ENCODE measurements at places on chromosomes 1 and 21.
A peak's percentile ranks its signal among the peaks of the same experiment; 100 is the strongest.

GRCh38 chr21:37799211-37800056 lies 116.8 kb downstream of the KCNJ6 start:
- DNase-seq, result peak; percentile 63

DNA sequence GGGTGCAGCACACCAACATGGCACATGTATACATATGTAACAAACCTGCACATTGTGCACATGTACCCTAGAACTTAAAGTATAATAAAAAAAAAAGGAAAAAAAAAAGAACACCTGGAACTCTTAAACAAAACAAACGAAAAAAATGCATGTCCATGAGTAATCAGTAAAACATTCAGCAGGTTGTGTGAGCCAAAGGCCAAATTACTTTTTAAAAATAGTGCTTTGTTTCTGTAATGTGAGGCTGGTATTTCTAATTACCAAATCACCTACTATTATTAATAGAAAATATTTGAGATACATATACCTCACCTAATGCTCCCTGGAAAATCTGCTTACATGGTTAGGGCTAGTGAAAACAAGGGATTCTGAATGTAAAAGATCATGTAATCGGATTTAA lies 294.4 kb upstream of the NR5A2 start:
- no peak for DNase-seq

- no peak for DNase-seq
These were observed 3.5 kb upstream of the OSCP1 start for GRCh38 chr1:36453600-36454388.

- peak; percentile 90 for DNase-seq
These were observed at the start of gene TRIM67 for GRCh38 chr1:231161667-231162296. TRIM67 (plus strand) TSS chr1:231162058; CDS start chr1:231162970, 912 bp downstream.

GRCh38 chr21:39176271-39176709 lies 7.0 kb downstream of the PSMG1 start:
- no peak for DNase-seq

DNA sequence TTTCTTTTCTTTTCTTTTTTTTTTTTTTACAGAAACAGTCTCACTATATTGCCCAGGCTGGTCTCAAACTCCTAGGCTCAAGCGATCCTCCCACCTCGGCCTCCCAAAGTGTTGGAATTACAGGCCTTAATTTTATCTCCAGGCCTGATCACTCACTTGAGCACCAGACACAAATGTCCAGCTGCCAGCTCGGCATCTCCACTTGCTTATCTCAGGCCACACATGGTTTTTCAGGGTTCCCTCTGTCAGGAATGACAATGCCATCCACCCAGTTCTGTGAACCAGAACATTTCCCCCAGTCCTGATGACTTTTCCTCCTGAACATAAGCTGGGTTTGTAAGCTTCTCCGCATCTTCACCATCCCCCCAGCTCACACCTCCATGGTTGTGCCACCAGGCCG lies 44.6 kb upstream of the ZNF281 start:
- DNase-seq, result no peak

DNA sequence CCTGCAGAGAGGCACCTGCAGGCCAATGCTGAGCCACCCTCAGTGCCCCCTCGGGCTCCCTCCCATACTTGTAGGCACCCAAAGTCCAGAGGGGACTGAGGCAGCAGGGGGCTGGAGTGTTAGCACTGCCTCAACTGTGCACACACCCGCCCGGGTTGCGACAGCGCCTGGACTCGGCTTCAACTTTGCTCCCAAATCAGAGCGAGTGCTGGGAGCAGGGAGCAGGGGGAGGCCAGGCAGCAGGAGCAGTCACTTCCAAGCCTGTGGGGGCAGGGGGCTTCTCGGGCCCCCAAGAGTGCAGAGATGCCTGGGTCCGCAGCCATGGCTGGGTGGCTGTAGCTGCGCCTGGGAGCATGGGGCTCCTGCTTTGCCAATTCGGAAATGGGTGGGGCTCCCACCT lies 79.5 kb downstream of the DISP1 start:
- no peak for DNase-seq

All from eye (tissue), 1 donor.